CD4-positive, alpha-beta T cell treated with Interleukin-2 at 100 ng/mL for 4 hours (primary cell): ENCODE measurements at places on chromosomes 5 and 9.

DNA sequence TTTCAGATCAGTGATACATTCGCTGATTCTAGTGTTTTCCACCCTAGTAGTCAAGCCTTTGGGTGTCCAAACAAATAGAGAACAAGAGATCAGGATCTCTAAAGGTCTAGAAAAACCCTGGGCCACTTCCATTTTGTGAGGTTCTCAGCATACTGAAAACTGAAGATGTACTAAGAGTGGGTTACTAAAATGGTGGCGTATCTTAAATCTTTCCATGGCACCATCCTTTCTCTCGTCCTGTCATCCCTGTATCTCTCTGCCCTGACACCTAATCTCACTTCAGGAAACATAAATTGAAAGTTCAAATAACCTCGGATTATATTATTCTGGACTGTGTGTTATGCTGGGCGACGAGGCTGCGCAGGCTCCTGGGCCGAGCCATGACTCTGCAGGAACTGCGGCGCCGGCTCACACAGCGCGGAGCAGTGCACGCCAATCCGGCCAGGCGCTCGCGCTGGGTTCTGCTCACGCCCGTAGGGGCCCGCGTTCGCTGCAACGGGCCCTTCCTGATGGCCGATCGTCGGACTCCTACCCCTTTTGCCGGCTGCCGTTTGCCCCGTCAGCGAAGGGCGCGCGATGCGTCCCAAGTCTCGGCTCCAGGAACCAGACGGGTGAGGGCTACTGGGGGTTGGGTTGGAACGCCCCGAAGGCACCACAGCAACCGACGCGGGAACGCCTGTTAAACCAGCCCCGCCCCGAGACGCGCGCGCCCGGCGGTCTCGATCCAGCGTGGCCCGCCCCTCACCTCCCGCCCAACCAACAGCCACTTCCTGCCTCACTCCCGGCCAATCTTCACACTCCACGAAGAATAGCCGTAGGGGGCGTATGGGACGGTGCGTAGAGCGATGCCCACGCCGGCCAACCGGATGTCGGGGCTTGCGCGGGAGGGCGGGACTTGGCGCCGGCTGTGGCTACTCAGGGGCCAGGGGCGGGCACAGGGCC is 503 bp upstream of the CANX start:
- peak; percentile 100 for DNase-seq

DNA sequence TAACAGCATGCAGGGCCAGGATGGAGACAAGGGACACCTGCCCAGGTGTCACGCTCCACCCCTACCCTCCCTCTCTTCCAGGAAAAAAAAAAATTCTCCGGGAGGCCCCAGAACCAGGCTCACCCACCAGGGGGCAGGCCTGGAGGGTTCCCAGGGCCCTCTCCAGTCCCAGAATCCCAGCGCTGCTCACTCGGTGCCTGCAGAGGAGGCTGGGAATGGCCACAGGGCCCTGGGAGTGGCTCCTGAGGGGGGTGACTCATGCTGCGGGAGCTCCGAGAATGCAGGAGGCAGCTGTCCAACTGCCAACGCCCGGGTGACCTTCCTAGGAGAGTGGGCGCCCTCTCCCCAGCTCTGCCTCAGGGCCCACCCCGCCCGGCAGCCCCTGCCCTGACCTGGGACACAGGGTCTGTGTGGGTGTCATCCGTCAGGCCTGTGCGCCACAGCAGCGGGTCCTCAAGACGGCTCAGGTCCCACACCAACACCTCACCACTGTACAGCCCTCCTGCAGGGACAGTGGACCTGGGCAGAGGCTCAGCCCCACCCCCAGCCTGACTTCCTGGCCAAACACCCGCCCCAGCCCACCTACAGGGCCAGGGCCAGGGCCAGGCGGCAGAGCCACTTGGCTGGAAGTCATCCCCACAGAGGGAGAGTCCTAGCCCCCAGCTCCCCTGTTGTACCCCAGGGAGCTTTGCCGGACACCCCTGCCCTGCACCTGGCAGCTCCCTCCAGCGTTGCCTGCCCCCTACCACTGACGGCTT is 21.2 kb downstream of the DYNC2I2 start:
- DNase-seq, result no peak

DNA sequence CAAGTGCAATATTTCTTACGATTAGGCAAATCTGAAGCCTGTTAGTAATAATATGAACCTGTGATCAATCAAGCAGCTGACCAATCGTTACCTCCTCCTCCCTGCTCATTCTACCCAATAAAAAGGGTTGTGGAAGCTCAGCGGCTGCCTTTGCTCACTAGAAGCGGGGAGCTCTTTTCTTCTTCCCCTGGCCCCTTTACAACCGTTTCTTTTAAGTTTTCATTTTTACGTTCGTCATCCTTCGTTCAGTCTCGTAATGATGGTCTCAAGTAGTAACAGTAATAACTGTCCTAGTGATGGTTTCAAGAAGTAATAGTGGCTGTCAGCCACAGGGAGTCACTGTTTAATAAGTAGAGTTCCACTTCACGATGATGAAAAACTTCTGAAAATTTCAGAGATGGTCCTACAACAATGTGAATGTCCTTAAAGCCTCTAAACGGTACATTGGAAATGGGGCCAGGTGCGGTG is 6.2 kb downstream of the UGT3A2 start:
- no peak for DNase-seq

- no peak for DNase-seq
Measured at GRCh38 chr5:54146390-54146789, 164.0 kb downstream of the ARL15 start.

GRCh38 chr5:43168175-43168574 is 23.9 kb upstream of the NIM1K start:
- DNase-seq, result no peak

GRCh38 chr5:21070858-21071257 is 1082.9 kb upstream of the CDH18 start:
- DNase-seq, result no peak

DNA sequence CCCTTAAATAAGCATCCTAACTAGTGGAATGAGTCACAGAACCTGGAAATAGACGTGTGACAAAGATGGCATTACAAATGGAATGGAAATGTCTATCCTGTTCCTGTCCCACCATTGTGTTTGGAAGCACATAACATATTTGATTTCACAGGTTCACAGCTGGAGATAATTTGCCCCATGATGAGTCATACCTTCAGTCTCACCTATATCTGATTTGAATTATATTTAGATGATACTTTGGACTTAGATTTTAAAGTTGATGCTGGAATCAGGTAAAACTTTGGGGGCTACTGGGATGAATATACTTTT is 92.5 kb downstream of the CEMIP2 start:
- DNase-seq, result no peak

DNA sequence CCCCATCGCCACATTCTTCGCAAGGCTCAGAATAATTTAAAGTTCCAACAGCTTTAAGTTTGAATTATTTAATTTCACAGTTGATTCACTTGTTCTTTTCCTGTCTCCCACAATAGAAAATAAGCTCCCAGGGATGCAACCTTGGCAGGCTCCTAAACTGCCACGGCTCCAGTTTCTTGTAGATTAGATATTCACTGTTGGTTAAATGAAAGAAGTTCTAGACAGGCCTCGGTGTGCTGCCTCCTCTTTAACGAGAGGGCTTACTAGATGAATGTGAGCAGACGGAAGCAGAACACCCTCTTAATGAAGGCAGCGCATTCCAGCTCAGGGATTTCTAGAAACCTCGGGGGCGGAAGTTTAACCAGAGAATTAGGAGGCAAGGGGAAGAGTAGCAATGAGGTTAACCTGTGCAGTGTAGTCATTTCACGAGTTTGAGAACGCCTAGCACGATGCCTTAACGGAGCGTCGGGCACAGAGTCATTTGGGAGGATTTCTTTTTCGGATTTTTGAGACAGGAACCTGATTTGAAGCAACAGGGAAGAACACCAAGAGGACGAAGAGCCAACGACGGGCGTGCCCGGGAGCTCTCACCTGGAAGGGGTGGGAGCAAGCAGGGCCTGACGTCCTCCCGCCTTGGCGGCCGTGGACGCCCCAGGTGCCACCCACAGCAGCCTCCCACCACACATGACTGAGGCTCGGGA is 637 bp upstream of the SMC5 start:
- no peak for DNase-seq
